ENCODE measurements at places on chromosomes 5 and 9.

GRCh38 chr5:169862391-169862811 lies 117.9 kb downstream of the INSYN2B start:
- no peak for DNase-seq

DNA sequence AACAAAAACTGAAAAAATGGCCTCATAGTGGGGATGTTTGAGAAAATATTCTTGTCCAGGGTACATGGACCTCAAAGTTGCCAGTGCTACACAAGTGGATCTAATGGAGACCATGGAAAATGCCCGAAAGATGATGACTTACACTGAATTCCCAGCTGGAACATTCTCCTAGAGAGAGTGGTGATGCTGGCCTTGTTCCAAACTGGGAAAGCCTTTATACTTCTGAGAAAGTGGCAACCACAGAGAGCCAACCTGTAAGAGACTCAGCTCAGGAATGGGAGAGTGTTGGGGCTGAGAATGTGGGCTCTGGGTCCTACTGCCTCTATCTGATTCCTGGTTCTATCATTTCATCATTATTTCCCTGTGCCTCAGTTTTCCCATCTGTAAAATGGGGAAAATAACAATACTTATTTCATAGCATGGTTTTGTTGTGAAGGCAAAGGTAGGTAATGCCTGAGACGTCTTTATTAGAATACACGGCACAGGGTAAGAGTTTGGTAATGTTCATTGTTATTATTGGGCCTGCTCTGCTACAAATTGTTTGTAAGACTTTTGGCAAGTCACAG lies 229.0 kb upstream of the PANK3 start:
- no peak for DNase-seq

GRCh38 chr9:22405869-22406659 lies 40.6 kb upstream of the DMRTA1 start:
- no peak for DNase-seq

DNA sequence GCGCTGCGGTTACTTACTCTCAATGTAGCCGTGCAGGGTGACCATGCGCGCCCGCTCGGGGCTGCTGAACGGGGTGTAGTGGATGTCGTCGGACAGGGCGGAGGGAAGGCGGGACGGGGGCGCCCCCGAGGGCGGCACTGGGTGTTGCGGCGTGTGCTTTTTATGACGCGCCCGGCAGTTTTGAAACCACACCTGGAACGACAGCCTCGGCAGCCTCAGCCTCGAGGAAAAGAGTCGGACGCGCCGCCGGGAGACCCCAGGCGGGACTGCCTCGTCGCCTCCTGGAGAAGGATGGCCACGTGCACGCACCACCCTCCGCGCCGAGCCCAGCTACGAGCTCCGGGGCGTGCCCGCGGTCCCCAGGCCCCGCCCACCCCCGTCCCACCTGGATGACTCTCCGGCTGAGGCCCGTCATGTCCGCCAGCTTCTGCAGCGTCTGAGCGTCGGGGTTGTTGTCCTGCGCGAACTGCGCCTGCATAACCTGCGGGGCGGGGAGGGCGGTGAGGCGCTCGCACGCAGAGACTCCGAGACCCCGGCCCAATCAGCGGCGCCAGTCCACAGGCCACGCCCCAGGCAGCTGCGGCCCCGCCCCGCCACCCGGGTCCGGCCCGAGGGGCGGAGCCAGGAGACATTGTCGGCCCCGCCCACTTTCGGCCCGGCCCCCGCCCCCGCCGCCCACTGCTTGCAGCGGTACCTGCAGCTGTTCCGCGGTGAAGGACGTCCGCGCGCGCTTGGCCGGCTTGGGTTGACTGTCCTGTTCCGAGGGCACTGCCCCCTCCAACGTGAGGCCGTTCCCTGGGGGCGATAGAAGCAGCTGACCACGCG lies 15.0 kb downstream of the LHX6 start:
- DNase-seq, result no peak

GRCh38 chr5:10838038-10838437 lies 77.0 kb upstream of the DAP start:
- DNase-seq, result no peak

GRCh38 chr5:43097701-43098449 lies 22.8 kb upstream of the ZNF131 start:
- no peak for DNase-seq

DNA sequence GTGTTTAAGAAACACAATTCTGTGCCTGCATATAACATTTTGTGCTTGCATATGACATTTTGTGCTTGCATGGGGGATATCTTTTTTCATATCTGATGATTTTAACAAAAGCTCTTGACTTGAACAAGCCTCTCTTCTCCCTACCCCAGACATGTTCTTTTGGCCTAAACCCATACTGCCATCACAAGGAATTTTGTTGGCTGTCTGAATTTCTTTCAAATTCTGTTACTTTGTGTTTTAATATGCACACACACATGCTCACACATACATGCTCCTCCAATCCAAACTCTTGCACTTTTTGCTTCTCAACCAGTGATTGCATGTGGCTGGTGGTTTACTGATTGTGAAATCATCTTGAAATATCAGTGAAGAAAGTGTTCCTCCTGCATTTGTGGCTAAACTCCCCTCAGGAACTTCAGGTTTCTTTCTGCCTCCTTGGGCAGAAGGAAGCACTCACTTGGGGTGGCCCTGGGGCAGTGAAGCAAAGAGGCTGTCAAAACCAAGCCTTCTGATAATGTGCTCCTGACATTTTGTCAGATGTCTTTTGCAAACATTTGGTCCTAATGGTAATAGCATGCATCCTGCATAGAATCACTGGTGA lies 377.2 kb upstream of the KLF4 start:
- no peak for DNase-seq

DNA sequence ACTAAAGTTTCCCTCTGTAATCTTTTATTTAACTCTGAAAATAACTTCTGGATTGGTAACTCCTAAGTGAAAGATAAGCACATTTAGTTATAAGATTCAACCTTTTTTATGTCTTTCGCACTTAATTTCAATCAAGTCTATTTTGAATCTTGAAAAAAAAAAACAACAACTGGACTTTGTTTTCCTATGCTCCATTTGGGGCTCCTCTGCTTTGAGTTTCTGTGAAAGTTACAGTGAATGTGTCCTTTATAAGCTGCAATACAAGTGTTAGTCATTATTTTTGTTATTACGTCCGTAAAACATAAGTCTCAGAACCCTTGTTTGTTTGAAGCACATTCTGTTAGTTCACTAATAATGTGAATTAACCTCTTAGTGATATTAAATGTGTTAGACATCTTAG lies 276.8 kb downstream of the ADAMTS6 start:
- DNase-seq, result no peak

DNA sequence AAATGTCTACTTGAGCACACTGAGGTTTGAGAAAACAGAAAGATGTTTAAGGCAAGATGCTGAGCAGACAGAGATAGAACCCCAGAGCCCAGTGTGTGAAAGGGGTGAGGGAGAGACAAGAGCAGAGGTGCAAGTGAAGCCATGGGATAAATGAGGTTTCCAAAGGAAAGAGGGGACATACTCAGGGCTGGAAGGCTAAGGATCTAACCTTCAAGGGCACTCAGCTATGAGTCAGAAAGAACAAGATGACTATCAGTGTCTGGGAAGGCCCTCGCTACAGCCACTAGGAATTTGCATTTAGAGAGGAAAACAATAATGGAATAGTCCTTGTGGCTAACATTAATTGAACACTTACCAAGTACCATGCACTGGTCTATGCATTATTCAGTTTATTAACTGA lies 113.7 kb downstream of the HTR4 start:
- DNase-seq, result no peak

DNA sequence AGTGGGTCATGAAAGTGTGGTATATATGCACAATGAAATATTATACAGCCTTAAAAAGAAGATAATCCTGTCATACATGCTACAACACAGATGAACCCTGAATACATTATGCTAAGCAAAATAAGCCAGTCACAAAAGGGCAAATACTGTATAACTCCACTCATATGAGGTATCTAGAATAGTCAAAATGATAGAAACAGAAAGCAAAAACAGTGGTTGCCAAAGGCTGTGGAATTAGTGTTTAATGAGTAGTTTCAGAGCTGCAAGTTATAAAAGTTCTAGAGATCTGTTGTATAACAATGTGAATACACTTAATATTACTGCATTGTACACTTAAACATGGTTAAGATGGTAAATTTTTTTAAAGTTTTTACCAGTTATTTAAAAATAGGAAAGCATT lies 135.0 kb downstream of the OXCT1 start:
- DNase-seq, result no peak

- DNase-seq, result no peak
Observed at GRCh38 chr5:39698838-39699560, 274.2 kb upstream of the DAB2 start.

- DNase-seq, result no peak
Observed at GRCh38 chr5:52915176-52915875, 73.8 kb upstream of the ITGA2 start.

GRCh38 chr9:97632248-97632984 lies 752 bp downstream of the TSTD2 start:
- no peak for DNase-seq

DNA sequence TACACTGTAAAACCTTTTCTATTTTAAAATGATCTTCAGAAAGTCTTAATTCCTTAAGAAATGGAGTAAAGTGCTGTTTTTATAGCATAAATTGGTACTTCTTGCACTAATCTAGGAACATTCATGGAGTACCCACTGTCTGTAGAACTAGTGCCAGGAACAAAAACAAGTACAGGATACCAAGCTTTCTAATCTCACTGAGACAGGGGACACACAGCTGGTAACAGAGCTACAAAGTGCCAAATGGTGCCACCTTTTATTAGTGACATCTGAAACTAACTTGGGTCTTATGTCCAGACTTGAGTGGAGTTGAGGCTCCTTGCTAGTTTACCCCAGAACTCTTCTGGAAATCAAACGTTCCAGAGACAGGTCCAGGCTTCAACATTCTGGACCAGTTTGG lies 57.9 kb downstream of the RNF130 start:
- DNase-seq, result no peak
